ENCODE measurements at places on chromosomes 12 and 14. TPM values are rescaled to one million over a fixed set of nuclear protein-coding genes. Genes with fewer than 3 reads are reported as not detected.

The TCL1B gene
- not detected for total RNA-seq

- no peak for DNase-seq
Measured at GRCh38 chr12:114952573-114953271, 268.7 kb upstream of the TBX3 start.

The FOXG1 gene
- total RNA-seq, result not detected

DNA sequence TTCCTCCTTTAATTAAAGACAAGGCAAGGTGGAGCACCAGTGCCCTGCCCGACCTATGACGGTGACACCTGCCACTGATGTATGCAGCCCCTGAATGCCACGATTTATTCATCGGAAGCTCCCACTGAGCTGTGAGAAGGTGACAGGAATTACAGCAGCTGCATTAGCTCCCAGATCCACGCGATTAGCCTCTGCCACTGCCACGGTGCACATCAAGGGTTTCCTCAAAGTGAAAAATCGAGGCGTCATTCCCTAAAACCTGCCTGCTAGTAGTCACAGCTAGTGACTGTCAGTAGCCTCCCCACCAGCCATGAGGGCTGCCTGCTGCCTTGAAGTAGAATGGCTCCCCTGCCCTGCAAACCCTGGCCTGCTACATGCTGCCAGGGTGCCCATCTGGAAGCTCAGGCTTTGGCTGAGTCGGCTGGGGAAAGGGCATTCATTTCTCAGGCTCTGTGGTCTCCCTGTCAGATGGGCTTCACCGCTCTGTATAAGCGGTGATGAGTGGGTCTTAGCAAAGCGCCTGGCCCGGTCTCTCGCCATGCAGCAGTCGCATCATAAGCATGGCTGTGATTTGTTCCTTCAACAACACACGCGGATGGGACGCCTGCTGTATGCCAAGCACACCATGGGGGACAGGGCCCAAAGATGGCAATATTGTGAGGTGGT, 8.2 kb upstream of the BCL11B start:
- no peak for DNase-seq

All from activated naive CD4-positive, alpha-beta T cell treated with anti-CD3 and anti-CD28 coated beads for 36 hours (primary cell).